Daoy (cell line): ENCODE measurements at places on chromosomes 5 and 9. TPM values are rescaled to one million over a fixed set of nuclear protein-coding genes. Genes with fewer than 3 reads are reported as not detected.

MAPK9 gene
- 26.3 and 33.1 TPM in 2 replicates for total RNA-seq

DMRTA1 gene
- total RNA-seq, result not detected in 2 replicates

ZNF367 gene
- total RNA-seq, result 23.8 and 28.8 TPM in 2 replicates

PLPP7 gene
- total RNA-seq, result 5.4 and 7.1 TPM in 2 replicates

DNA sequence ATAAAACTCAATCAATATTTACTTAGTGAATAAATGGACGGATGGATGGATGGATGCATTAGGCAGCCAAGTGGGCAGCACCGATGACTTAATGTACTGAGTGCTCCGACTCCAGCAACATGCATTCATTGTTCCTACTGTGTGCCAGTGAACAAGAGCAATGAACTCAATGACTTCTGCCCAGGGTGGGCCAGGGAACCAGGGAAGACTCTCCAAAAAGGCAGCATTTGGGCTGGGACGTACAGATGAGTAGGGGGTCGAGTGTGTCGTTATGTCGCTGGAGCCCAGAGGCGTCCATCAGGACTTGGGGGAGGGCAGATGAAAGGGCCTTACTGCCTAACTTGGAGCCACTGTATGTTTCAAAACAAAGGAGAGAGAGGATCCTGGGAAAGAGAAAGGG lies 126.4 kb downstream of the KCNIP1 start:
- DNase-seq, result no peak

DNA sequence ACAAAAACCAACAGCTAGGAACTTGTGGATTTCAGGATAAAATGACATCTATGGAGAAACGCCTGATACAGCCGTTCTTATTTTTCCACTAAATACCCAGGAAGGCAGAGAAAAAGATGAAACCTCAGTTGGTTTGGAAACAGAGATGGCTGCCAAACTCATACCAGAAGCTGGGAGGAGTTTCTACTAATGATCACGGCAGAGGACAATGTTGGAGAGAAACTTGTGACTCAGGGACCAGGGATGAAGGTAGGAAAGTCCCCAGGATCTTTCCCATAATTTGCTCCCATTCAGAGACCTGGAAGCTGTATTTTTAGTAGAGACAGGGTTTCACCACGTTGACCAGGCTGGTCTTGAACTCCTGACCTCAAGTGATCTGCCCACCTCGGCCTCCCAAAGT lies 187.1 kb upstream of the IER5L start:
- DNase-seq, result no peak

- no peak for DNase-seq
These were observed 45.0 kb downstream of the PRR16 start for GRCh38 chr5:120509053-120509452.

DNA sequence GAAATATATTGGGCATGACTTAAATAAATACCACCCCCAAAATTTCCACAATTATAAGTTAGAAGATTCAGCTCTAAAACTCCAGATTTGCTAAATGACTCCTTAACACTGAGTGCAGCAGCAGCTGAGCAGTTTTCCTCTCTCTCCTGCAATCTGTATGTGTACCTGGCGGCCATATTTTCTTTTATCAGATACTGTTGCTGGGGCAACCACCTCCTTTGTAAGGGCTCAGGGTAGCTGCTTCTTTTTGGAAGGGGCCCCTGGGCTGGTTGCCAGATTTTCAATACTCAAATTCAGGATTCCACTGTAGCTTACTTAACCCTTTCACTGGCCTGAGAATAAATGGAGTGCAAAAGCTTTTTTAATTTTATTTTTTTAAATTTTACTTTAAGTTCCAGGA lies 197.0 kb downstream of the TAF11L14 start:
- no peak for DNase-seq

DNA sequence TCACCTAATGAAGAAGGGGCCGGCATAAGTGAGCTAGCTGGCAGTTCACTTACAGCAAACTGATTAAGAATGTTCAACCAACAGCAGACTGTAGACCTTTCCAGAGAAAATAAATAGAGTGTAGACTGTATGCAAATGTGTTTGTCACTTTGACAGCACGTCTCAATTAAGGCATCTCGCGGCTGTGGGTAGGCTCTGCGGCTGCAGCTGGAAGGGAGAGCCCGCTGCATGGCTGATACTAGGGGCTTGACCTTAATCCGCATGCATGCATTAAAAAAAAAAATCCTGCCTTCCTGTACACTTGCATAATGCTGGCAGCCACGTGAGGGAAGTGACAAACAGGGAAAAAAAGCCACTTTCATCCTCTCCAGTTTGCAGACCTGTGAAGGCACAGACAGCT lies 82.3 kb downstream of the CRB2 start:
- no peak for DNase-seq

GRCh38 chr5:34957857-34958690 lies 28.7 kb downstream of the DNAJC21 start:
- no peak for DNase-seq

DNA sequence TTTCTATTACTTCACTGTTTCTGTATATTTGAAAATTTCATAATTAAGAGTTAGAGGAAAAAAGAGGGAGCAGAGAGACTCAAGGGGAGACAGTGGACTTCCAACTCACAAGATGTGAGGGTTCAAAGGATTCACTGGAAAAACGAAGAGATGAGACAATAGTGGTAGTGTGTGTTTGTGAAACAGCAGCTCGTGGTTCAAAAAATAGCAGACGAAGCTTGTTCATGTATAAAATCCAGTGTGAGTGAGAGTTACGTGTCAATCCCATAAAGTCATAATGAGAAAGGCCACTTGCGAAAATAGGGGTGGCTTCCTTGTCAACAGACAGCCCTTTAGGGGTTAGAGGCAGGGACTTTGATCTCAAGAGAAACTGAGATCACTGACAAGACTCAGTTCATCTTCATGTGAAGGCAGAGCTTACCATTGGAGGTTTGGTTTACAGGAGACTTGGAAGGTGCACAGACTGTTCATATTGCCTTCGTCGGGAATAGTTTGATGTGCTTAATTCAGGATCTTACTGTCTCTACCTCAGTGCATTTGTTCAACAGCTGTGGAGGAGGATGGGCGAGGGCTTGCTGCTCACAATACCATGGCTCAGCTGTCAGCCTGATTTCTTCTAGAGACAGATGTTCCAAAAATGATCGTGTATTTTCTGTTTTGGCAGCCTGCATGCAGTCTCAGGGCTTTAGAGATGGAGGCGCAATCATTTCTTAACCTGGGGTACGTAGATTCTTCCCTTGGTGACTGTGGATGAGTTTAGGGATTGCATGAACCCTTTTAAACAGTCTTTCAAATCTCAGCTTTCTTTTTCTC lies 105.7 kb upstream of the KLF9 start:
- no peak for DNase-seq

GRCh38 chr9:111730937-111731567 lies 63.7 kb downstream of the SHOC1 start:
- peak; percentile 19 for DNase-seq
